ENCODE measurements at places on chromosomes 2 and 18.

DNA sequence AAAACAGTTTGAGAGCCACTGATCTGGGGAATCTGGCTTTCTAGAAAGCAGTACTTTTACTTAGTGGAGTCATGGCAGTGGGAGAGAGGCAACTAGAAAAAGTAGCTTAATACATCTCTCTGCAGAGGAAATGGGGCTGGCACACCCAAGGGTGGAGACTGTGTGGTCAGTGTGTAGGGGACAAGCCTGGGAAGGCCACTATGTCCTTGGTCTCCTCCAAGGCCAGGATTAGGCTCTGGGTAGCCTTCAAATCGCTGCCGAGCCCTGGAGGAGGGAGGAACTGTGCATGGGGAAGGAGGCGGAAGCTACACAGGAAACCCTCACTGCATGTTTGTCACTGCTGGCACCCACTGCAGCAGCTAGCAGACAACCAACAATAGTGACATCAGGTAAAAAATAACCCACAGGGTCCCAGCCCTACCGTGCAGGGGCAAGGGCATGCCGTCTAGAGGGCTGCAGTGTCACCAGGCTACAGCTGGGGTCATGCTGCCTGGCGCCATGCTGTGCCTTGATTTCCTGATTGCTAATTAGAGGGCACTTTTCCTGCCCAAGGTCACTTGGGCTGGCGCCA is 34.8 kb downstream of the LBH start:
- DNase-seq, result no peak

- no peak for DNase-seq
Observed at GRCh38 chr2:61658841-61659780, 121.0 kb upstream of the XPO1 start.

- DNase-seq, result no peak
Observed at GRCh38 chr2:179751163-179751809, 110.1 kb downstream of the ZNF385B start.

- DNase-seq, result no peak
Observed at GRCh38 chr2:72078773-72079172, 68.9 kb downstream of the CYP26B1 start.

GRCh38 chr2:221485503-221485870 is 86.6 kb downstream of the EPHA4 start:
- DNase-seq, result no peak

- no peak for DNase-seq
Observed at GRCh38 chr2:151851761-151852160, 23.5 kb upstream of the ARL5A start.

DNA sequence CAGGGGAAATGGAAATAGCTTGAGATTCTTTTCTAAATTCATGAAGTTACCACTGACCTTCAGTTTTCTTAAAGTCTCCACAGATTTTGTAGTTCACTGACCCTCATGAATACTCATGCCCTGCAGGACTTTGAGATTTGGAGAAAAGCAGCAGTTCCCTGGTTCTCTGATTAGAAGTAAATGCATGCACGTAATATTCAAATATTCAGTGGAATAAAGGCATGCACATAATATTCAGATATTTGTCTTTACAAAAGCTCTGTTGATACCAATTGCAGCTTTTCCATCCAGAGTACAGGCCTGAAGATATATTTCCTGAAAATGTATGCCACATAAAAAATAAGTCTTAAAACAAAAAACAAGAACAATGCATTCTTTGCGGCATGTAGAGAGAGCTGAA is 219.8 kb downstream of the ADCYAP1 start:
- no peak for DNase-seq

GRCh38 chr2:59353306-59353921 is 1112.3 kb upstream of the FANCL start:
- DNase-seq, result peak; percentile 4

DNA sequence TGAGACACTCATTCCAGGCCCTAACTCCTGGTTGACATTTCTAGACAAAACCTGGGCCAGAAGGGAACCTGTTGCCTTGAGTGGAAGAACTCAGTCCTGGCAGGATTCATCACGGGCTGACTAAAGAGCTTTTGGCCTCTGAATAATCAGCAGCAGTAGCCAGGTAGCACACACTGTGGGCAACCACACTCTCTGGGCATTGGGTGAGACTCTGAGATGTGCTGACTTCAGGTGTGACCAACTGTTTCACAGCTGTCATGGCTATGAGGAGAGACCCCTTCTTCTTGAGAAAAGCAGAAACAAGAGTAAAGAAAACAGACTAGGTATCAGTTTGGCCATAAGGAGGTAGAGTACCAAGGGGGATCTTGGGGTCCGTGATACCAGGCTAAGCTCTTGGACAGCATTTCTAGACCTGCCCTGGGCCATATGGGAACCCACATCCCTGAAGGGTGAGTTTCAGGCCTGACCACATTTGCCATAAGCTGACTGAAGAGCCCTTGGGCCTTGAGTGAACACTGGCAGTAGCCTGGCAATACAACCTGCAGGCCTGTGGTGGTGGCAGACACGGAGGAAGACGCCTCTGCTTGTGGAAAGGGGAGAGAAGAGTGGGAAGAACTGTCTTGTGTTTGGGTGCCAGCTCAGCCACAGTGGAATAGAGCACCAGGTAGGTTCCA is 230.9 kb downstream of the DLGAP1 start:
- no peak for DNase-seq

Measured in left lung (tissue), 14 donors.